Psoas muscle (tissue), 8 donors: ENCODE measurements at places on chromosomes 6 and 20. TPM values are rescaled to one million over a fixed set of nuclear protein-coding genes. Genes with fewer than 3 reads are reported as not detected.

Gene FAM217A
- not detected for total RNA-seq

Gene HUS1B
- total RNA-seq = 0.22 TPM

Gene DNAAF9
- 17.2 TPM for total RNA-seq

GRCh38 chr20:38061109-38061508, 27.6 kb downstream of the RPRD1B start:
- DNase-seq = no peak

DNA sequence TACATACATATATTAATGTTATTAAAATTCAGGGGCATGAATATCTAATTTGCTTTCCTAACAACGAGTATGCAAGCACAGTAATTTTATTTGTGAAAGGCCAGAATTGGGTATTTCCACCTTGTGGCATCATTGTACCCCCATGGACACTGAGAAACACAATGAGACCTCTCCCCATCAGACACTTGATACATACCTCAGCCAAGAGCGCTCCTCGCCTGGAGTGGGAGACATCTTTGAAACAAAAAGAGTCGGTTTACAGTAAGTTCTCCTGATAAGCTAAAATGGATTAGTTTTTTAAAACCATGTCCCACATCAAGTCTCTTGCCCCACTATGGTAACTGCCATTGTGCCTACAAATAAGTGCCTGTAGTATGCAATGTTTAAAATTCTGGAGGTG, 2.1 kb downstream of the CNR1 start:
- DNase-seq = no peak
